GM23338 (cell line): ENCODE measurements at places on chromosomes 2 and 18. TPM values are rescaled to one million over a fixed set of nuclear protein-coding genes. Genes with fewer than 3 reads are reported as not detected.
A peak's percentile ranks its signal among the peaks of the same experiment; 100 is the strongest.

The SCN1A gene
- 1.2 and 2.1 TPM in 2 replicates for total RNA-seq

DNA sequence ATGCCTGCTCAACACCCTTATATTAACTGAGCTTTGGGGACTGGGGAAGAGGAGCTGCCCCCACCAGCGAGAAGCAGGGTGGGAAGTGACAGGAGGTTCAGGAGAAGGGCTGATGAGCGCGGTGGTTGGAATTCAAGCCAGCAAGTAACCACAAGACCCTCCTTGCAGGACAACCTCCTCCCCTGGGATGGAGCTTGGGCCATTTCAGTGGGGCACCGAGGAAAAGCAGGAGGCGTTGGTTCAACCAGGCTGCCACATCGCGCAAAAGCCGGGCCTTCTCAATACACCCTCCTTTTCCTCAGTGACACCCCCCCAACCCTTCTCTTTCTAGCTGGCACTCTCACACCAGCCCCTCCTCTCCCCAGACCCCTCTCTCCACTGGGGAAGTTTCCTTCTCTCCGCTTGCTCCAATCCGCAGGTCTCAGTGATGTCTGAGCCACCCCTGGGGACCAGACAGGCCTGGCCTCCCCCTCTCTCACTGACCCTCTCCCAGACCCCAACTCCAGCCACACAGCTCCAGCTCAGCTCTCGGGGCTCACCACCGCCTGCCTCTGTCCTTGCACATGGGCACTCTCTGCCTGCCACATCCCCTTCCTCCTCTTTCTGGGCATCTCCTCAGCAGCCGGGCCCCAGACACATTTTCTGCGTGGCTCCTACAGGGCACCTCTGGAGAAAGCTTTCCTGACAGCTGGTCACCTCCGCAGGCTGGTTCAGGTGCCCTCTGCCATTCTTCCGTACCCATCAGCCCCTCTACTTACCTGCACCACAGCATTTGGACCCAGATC lies 44.5 kb downstream of the KCNF1 start:
- no peak for DNase-seq

The CAVIN2 gene
- 0.07 TPM in 1 of 2 replicates, not detected in the other for total RNA-seq

GRCh38 chr2:70009762-70010575 lies 48.5 kb upstream of the ASPRV1 start:
- no peak for DNase-seq

DNA sequence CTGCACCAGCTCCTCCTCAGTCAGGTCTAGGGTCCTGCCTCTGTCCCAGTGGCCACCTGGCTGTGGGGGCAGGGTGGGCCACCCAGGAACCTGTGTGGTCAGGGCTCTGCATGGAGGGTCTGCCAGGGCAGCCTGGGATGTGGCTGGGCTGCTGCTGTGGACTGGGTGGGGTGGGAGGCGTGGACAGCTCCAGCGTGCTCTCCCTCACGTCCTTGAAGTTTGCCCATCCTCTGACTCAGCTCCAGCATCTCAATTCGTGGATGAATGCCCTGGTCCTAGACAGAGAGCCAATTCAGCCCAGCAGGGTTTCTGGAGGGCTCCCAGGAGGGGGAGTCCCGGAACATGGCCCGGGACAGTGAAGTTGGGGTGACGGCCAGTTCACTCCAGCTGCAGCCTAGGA lies 64.3 kb upstream of the EPAS1 start:
- no peak for DNase-seq

- no peak for DNase-seq
Measured at GRCh38 chr18:74171910-74172606, 23.7 kb downstream of the TIMM21 start.

The OXER1 gene
- total RNA-seq = 0.31 and 0.69 TPM in 2 replicates

GRCh38 chr2:204986641-204987040 lies 441.4 kb downstream of the PARD3B start:
- no peak for DNase-seq

DNA sequence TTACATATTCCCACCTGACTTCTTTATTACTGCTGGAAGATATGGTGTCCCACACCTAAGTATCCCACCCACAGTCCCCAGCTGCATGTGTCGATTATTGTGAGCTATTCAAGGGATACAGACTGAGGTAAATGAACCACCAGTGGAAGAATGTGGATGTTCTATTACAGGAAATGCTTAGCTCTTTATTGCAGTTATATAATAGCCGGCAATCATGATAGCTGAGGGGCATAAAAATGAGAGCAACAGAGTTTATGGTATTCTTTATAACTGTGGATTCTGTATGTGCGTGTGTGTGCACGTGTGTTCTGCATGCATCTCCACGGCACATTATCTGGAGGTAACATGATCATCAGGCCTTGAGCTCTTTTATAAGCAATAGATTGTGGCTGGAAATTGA lies 198.9 kb downstream of the NEDD4L start:
- no peak for DNase-seq

GRCh38 chr2:223936862-223937326 lies 8.2 kb downstream of the WDFY1 start:
- no peak for DNase-seq

The BCL2 gene
- total RNA-seq = 4.0 and 7.3 TPM in 2 replicates

The PLGLB1 gene
- 0.27 and 0.80 TPM in 2 replicates for total RNA-seq

- DNase-seq = no peak
Measured at GRCh38 chr2:98775146-98775986, 44.4 kb upstream of the MGAT4A start.

GRCh38 chr18:34744569-34744968 lies 34.5 kb downstream of the DTNA start:
- no peak for DNase-seq

- DNase-seq = no peak
Measured at GRCh38 chr2:7773362-7774360, 856.4 kb downstream of the RNF144A start.

GRCh38 chr2:143668234-143668633 lies 539.0 kb downstream of the ARHGAP15 start:
- DNase-seq = peak; percentile 27

The FZD7 gene
- total RNA-seq = 404 and 435 TPM in 2 replicates

The QPCT gene
- 13.2 and 16.5 TPM in 2 replicates for total RNA-seq

DNA sequence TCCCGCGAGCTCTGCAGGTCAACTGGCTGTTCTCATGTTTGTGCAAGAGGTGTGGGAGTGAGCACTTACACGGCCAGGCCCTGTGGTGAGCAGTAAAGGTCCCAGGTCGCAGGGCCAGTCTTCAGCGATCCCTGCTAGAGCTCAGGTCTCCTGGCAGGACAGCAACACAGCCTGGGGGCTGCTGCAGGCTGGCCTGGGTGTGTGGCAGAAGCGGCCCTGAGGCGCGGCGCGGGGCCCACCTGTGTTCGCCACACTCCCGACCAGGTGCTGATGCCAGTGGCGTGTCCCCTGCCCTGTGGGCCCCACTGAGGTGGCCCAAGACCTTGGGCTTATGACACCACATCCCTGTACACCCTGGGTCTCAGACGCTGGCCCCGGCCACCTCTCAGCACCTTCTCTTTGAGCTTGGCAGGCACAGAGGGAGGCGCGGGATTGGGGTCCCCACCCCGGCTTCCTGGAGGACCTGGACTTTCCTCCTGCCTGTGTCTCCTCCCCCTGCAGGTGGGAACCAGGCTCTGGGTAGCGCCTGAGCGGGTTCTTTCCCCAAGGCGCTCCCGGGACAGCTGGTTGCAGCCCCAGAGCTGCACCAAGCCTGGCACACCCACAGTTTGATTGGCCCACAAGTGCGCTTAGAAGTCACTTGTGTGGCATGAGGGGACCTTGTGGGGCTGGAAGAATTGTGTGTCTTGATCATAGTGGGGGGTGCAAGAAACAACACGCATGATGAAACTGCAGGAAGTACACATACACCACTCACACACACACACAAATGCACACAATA lies 59.2 kb downstream of the TWIST2 start:
- DNase-seq = peak; percentile 19

DNA sequence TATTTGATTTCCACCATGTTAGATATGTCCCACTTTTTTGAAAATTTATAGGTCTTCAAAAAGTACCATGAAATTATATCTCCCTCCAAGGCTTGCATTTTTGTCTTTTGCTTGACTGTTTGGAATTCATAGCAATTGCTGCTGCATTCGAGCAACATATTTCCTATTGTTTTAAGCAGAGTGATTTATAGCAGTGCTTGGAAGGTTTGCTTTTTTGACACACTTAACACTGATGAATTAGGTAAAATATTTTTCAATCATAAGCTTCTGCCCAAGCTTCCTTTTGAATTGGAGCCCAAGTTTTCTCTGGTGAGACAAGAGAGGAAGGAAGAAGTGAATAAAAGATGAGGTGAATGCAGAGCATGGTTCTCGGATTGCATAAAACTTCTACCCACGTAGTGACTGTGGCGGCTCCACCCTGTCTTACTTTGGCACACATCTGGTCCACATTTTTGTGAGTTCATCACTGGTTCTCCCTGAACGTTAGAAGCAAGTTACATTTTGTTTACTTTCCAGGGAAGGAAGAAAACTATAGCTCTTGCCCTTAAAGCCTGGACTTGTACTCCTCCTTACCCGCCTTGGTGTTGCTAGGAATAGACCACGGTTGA lies 667.0 kb downstream of the TSN start:
- DNase-seq = no peak

The SLC8A1 gene
- total RNA-seq = 2.5 and 3.3 TPM in 2 replicates

DNA sequence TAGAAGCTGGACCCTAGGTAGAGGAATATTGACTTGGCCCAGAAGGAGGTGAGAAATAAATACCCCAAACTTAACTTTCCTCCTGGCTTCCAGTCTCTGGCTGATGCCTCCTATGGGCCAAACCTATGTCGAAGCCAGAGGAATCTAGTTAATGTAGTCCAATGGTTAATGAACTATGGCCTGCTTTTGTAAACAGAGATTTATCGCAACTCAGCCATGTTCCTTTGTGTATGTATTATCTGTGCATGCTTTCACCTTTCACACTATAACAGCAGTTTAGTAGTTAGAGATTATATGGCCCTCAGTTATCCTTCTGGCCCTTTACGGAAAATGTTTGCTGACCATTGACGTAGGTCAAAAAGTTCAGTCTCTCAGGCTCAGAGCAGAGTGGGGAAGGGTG lies 67.3 kb upstream of the BARD1 start:
- no peak for DNase-seq

The RAB6C gene
- not detected in 2 replicates for total RNA-seq

DNA sequence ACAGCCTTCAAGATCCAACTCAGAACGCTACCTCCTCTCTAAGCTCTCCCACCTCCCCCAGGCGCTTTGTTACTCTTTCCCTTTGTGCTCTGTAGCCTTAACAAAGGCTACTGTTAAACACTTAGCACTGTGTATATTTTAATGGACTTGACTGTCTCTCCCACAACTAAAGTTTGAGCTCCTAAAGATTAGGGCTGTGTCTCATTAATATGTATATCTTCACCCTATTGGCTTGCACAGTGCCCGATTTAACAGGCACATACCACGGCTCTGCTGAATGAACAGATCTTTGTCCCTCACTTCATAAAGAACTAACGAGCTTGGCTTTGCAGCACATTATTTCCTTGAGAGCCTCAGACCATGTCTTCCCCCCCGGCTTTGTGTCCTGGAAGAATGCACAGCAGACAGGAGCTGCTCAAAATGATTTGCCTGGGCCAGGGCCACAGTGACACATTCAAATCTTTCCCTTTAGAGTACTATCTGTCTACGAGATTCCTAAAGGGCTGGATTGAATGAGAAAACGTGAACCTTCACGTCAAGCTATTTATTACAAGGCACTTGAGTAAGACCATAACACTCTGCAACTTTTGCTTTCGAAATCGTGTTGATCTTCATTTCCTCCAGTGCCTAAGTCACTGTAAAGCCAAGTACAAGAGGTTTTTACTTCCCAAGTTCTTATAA lies 22.1 kb downstream of the ABHD3 start:
- DNase-seq = peak; percentile 24

- DNase-seq = no peak
Measured at GRCh38 chr18:31943878-31944816, 1.2 kb upstream of the TRAPPC8 start.

GRCh38 chr18:22846088-22846683 lies 86.9 kb upstream of the RBBP8 start:
- peak; percentile 21 for DNase-seq

- no peak for DNase-seq
Measured at GRCh38 chr18:21275645-21276044, 33.6 kb downstream of the GREB1L start.

DNA sequence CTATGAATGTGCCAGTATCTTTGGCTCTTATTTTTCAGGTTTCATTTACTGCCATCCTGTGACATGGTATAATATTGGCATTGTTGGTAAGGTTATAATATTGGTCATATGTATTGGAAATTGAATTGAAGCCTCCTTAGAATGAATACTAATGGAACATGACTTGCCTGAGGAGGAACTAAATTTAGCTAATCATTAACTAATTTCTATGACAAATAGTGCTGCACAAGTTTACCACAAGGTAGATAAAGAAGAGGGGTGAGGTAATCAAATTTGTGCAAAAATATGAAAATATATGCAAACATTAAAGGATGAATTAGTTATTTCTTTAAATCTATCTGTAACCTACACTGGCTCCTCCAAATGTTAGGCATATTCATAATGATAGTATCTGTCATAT lies 43.2 kb upstream of the ORC2 start:
- no peak for DNase-seq

DNA sequence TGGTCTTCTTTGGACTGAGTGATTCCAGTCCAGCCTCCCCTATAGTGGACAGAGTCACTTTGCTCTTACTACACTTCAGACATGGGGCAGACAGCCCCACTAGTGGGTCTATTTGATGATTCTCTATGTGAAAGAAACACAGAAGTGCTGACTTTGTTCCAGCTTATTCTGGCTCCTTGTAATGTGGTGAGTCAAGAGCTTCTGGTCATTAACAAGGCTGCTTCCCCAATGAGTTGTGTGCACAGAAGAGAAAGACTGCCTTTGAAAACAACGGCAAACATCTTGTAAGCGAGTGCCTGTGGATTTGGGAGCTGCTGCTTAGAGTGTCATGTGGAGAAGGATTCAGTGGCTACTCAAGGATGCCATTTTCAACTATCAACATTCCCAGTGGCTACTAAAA lies 39.1 kb downstream of the RMC1 start:
- DNase-seq = no peak

- DNase-seq = no peak
Measured at GRCh38 chr18:75544496-75544895, 117.0 kb upstream of the SMIM21 start.

DNA sequence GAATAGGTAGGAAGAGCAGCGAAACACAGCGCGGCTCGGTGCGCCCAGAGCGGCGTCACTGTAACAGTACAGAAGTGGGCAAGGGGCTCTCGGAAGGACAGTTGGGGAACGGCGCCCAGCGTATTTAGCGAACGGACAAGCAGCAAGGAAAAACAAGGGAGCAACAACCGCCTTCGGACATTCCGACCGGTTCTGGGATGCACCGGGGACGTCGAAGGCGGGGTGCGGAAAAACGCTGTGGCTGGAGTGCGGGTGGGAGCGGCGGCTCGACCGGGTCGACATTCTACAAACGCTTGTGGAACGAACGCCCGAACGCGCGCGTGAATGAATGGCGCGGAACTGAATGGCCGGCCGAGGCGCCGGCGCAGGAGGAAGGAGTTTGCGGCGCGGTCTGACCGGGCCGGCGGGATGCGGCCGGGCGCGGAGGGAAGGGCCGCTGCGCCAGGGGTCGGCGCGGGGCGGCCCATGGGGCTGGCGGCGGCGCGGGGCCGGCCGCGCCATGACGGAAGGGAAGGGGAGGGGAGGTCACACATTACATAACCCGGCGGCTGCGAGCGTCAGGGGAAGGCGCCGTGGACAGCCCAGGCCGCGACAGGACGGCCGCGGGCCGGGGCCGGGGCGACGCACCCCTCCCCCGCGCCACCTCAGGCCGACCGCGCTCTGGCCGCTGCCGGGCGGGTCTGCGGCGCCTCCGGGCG lies 605 bp downstream of the REV1 start:
- peak; percentile 62 for DNase-seq
